Endothelial cell of umbilical vein (primary cell): ENCODE measurements at places on chromosomes 2 and 18. TPM values are rescaled to one million over a fixed set of nuclear protein-coding genes. Genes with fewer than 3 reads are reported as not detected.

- no peaks in the 10 kb centered on the region for H3K4me1 ChIP-seq
- H3K36me3 ChIP-seq, result no peaks in the 10 kb centered on the region
- no peaks in the 10 kb centered on the region for H3K27me3 ChIP-seq
- no peak for DNase-seq
- H3K27ac ChIP-seq, result no peak overlapping the region
- no peak overlapping the region for H3K4me3 ChIP-seq
Observed at GRCh38 chr2:211259831-211260476, 703.6 kb downstream of the CPS1 start.

The RAX gene
- not detected in 2 replicates for total RNA-seq

The LOXHD1 gene
- not detected in 2 replicates for total RNA-seq

GRCh38 chr18:27073404-27073830 lies 111.7 kb downstream of the CHST9 start:
- no peaks in the 10 kb centered on the region for H3K4me1 ChIP-seq
- no peaks in the 10 kb centered on the region for H3K36me3 ChIP-seq
- H3K27ac ChIP-seq, result no peak overlapping the region

DNA sequence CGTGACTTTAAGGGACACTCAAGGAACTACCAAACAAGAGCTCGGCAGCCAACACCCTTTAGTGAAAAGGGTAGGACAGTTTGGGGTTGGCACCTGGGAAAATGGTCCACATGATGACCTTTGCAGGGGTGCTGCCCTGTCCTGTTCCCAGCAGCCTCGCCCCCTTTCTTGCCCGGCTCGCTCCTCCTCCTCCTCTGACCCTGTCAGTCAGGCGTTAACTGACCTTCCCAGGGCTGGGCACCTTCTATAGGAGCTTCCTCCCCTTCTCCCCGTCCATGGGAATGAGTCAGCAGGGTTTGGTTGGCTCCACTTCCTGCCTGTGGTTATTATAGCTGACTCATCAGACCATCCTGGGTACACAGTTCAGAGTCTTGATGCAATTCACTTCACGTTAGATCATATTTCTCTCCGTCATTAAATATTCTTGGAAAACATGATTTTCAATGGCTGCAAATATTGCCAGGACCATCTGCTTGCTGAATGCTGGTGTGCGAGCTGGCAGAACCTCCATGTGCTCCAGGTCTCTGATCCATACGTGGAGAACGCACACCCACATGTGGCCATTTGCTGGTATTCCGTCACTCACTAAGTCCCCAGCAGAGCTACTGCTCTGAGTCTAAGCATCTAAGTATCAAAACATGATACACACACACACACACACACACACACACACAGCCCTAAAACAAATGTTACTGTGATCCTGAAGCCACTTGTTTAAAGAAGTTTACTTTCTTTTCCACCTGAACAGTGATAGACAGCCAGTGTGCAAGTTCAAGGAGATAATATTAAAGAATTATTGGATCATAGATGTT lies 185.0 kb downstream of the ANAPC1 start:
- H3K36me3 ChIP-seq, result no peaks in the 10 kb centered on the region
- H3K4me3 ChIP-seq, result no peak overlapping the region
- no peaks in the 10 kb centered on the region for H3K27me3 ChIP-seq
- H3K4me1 ChIP-seq, result peaks cover 39% of the 10 kb centered on the region
- H3K27ac ChIP-seq, result peak overlapping the region; percentile 76

GRCh38 chr2:152343426-152343825 lies 8.5 kb downstream of the FMNL2 start:
- H3K27ac ChIP-seq, result no peak overlapping the region
- no peak for DNase-seq
- no peak overlapping the region for H3K4me3 ChIP-seq
- H3K27me3 ChIP-seq, result no peaks in the 10 kb centered on the region

The TEKT4 gene
- total RNA-seq, result not detected in 2 replicates

DNA sequence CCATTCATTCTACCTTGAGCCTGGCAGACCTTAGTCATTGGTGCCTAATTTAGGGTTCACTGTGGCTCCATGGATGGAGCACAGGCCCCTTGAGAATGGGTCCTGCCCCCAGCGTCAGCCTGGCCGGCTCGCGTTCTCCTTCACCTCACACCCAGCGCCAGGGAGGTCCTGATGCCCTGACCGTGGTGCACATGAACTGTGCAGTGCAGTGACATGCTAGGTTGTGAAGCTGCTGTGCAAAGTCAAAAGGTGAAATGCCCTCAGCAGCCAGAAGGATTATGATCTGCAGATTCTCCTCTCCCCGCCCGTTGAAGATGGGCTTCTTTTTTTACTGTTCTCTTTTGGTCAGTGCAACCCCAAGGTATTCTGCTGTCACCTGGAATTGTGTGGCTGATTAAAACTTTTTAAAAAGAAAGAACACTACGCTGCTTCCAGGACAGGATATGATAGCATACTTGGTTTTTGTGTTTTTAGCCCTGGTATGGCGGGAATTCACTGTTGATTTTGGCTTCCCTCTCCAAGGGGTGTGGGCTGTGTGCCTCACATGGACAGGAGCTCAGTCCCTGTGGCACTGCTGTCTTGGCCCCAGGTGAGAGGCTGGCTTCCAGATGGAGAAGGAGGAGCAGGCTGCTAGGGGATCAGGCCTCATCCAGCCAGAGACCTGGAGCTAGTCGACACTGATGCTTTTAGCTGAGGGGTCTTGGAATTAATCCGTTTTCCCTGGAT lies 49.4 kb upstream of the MCFD2 start:
- peak; percentile 59 for DNase-seq
- peak overlapping the region; percentile 4 for H3K27ac ChIP-seq
- peaks cover 33% of the 10 kb centered on the region for H3K4me1 ChIP-seq
- no peaks in the 10 kb centered on the region for H3K27me3 ChIP-seq

The KIAA2012 gene
- not detected in 2 replicates for total RNA-seq
